ENCODE measurements at places on chromosomes 7 and 10.

DNA sequence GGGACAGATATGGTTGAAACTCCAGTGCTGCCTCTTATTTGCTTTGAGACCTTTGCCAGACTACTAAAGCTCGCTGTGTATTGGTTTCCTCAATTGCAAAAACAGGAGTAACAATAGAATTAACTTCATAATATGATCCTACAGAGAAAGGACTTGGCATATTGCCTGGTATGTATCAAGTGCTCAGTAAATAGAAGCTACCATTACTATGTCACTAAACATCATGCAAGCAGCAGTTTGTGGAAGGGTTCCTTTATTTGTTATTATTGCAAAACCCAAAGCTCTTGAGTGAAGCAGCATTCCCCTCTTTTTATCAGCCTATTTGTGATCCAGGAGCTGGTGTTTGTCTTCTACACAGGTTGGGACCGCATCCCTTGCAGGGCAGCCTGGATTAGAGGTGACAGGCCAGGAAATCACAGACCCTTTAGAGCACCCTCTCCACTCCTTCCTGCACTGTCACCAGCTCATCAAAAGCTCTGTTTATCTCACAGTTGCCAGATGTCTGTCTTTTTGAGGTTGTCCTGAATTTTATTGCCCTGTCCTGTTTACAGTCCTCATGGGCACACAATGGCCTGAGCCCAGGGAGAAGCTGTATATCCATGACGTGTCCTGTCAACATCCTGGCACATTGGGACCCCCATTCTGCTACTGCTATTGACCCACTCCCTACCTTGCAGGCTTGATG is 121.5 kb downstream of the SNX10 start:
- DNase-seq, result no peak

- DNase-seq, result no peak
Observed at GRCh38 chr7:19999681-20000080, 217.5 kb downstream of the MACC1 start.

GRCh38 chr7:132499065-132499464 is 77.2 kb downstream of the PLXNA4 start:
- no peak for DNase-seq

DNA sequence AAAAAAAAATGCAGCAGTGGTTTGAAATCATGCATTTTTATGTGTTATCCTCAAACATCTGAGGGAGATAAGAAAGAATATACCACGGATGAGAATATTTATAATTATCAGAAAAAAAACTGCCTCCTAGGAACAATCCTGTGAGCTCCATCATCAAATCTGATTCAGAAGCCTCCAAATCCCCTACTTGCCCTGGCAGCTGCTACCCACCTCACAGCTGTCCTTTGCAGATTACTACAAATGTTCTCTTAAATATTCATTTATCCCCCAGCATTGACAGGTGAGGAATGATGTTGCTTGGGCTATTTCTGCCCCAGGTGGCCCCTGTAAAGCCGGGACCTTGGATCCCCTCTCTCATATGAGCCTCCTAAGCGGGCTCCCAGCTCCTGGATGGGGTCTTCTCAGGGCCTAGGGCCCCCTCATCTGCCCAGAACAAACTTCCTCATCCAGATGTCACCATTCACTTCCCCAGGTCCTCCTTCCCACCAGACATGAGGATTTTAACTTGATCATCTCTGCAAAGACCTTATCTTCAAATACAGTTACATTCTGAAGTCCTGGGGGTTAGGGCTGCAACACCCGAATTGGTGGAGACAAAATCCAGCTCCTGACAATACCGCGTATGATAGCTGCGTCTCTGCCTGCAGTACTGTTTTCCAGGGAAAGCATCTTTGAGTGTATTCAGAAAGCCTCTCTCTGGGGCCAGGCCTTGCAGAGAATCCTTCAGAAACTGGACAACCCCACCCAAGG is 81.9 kb upstream of the INSIG1 start:
- DNase-seq, result no peak

GRCh38 chr10:63423494-63423893 is 42.3 kb downstream of the JMJD1C start:
- no peak for DNase-seq

DNA sequence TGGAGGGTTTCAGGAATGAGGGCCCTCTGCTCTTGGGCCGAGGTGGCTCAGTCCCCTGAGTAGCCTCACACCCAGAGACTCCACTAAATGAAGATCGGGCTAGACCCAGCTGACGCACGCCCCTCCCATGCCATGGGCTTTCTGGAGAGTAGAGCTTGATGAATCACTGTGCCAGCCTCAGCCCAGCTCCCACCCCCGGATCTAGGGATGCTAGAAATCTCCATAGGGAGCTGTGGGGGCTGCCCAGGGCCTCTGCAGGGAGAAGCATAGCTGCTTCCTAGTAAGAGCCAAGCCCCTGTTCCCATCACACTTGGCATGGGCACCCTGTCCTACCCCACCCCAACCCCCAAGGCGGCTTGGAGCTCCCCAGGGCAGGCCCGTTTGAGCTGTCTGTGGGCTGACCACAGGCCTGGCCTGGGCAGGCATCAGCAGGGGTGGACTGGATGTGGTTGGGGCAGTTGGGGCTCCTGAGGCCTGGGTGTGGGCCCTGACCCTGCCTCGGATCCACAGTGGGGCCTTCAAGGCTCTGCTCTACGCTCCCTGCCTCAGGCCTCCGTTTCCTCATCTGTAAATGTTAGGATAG is 121.2 kb downstream of the ZMIZ1 start:
- no peak for DNase-seq

DNA sequence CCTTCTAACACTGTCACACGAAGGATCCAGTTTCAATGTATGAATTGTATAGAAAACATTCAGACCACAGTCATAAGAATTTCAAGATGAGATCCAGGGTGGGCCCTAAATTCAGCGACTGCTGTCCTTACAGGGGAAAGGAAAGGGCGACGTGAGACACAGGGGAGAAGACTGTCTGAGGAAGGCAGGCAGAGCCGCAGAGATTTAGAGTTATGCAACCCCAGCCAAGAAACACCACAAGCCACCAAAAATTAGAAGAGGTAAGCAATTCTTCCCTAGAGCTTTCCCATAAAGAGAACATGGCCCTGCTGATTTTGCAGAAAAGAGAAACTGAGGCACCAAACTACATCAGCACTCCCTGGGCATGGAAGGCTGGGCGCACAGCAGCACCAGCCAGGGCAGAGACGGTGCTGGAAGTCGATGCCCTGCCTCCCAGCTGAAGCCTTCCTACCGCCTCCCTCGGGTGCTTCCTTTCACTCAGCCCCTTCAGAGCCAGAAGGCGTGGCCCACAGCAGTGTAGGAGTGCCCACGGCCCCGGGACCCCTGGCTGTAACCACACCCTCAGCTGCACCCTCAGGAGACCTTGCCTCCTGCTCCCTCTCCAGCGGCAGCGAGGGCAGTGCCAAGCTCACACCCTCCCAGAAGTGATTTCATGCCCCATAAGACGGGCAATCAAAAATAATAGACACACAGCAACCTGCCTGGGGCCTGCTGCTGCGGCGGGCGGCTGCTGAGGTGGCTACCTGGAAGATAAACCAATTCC is 81.0 kb upstream of the LRRC4 start:
- no peak for DNase-seq

- no peak for DNase-seq
Observed at GRCh38 chr10:7689591-7689990, 13.5 kb upstream of the ITIH2 start.

GRCh38 chr7:93894426-93894825 is 3.9 kb upstream of the TFPI2 start:
- DNase-seq, result no peak

- no peak for DNase-seq
Observed at GRCh38 chr7:5448378-5449037, 24.9 kb upstream of the TNRC18 start.

- no peak for DNase-seq
Observed at GRCh38 chr7:133408212-133408611, 155.3 kb downstream of the EXOC4 start.

DNA sequence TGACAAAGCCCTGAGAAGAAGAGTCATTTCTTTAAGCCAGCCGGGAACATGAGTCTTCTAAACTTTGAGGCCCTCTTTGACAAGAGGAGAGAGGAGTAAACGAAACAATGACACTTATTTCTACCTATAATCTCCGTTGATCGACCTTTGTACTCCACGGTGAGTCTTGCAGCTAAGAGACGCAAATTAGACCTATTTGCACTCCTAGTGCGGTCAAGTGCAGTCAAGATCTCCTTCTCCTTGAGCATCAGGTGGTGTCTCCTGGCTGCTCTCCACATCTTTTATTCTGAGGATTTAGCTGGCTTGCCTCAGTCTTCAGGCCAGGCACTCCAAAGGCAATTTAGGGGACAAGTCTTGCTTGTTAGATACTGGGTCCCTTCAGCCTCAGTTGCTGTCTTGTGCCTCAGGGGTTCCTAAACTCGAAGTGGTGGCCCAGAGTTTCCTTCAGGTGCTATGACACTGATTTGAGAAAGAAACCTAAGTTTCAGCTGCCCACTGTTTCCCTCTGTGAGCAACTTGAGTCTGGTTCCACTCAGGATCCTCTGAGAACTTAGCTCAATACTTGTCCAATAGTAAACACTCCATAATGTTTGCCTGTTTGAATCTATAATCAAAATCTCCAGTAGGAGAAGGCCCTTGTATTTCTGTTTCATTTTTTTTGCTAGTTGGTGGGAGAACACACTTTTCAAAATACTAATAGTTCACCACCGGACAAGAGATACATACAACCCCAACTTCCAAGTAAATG is 312.9 kb downstream of the RNLS start:
- DNase-seq, result no peak

GRCh38 chr7:95874129-95874528 is 101.8 kb downstream of the DYNC1I1 start:
- DNase-seq, result no peak

GRCh38 chr10:58348571-58349033 is 13.8 kb downstream of the UBE2D1 start:
- no peak for DNase-seq

- DNase-seq, result no peak
Observed at GRCh38 chr7:154576604-154577003, 426.3 kb downstream of the PAXIP1 start.

DNA sequence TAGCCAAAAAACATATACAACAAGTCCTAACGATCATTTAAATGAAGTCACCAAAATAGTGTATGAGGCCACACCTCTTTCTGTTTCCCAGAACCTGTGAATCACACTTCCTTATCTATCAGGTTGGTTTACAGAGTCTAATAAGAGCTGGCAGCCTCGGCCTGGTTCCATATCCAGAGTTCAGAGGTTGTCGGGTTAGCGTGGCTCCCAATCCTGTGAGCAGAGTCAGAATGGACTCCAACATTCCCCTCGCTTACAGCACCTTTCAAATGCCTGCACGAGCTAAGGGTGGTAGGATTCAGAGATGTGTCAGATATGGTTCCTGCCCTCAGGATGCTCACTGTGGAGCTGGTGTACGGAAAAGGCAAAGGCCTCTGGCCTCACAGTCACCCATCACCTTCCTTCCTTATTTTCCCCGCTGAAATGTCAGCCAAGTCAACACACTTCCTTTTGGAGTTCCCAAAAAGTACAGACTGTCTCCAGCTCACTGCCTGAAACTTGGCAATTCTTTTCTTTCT is 6.0 kb downstream of the IL15RA start:
- peak; percentile 32 for DNase-seq

DNA sequence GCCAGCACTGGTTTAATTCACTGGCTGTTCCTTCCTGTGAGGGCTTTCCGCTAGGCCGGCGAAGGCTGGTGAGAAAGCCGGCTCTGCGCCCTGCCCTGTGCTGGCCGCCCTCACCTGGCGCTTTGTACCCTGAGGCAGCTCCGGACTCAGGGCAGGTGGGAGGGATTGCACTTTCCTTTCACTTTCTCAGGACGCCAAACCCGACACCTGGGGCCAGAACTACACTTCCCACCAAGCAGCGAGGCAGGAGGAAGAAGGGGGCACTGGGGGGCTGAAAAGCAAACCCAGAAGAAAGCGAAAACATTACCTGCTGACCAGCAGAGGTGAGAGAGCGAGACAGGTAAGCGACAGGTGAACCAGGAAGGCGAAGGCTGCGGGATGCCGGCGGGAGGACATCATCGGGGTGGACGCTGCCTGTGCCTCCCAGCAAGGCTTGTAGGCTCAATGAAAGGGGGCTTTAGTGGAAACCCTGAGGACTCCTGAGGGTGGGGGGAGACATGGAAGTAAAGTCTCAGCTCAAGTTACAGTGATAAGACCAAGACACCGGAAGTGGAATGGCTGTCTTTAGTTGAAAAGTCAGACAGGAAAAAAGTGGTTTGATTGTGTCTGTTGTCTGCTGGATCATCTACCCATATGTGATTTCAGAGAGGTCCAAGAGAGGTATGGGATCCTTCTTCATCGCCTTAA is at the start of gene RAB19:
TSS of gene RAB19 (plus strand) at position 181 of the 687 bp plus-strand sequence. CDS start 3,589 bp downstream, outside the sequence.
- DNase-seq, result peak; percentile 15

DNA sequence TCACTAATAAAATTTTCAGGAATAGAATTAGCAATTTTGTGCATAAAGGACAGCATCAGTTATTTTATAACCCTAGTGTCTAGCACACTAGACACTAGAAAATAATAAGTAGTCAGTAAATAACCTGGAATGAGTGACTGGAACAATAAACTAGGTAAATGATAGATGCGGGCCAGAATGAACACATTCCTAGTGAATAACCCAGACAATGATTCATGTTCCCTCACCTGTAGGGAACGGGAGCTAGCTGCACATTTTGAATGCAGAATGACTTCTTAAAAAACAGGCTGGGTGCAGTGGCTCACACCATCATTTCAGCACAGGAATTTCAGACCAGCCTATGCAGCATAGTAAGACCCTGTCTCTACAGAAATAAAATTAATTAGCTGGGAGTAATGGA is 3.2 kb upstream of the ATOH7 start:
- no peak for DNase-seq

GRCh38 chr10:129120441-129120840 is 346.6 kb upstream of the MGMT start:
- DNase-seq, result no peak

- no peak for DNase-seq
Observed at GRCh38 chr7:134779741-134780065, 269 bp downstream of the CALD1 start.

- DNase-seq, result no peak
Observed at GRCh38 chr10:25639646-25640045, 294.4 kb upstream of the MYO3A start.

- DNase-seq, result no peak
Observed at GRCh38 chr10:131437556-131438475, 126.3 kb upstream of the TCERG1L start.

GRCh38 chr7:69638674-69639073 is 40.4 kb downstream of the AUTS2 start:
- DNase-seq, result no peak

GRCh38 chr7:111292026-111292470 is 201.1 kb downstream of the LRRN3 start:
- no peak for DNase-seq

- no peak for DNase-seq
Observed at GRCh38 chr10:30865141-30865926, 166.3 kb downstream of the ZNF438 start.

GRCh38 chr7:132568962-132569361 is 7.3 kb downstream of the PLXNA4 start:
- no peak for DNase-seq

GRCh38 chr7:12481722-12482121 is 78.1 kb upstream of the VWDE start:
- no peak for DNase-seq

GRCh38 chr10:23826421-23826820 is 382.5 kb upstream of the KIAA1217 start:
- no peak for DNase-seq

GRCh38 chr7:48637382-48637781 is 287.0 kb upstream of the CDC14C start:
- no peak for DNase-seq

GRCh38 chr10:79176949-79177602 is 108.3 kb downstream of the ZMIZ1 start:
- no peak for DNase-seq

GRCh38 chr7:123437447-123437995 is 96.9 kb downstream of the IQUB start:
- DNase-seq, result no peak

Data from GM06990 (cell line).